ENCODE measurements at places on chromosomes 7 and 10.

- DNase-seq, result no peak
These were observed 567.2 kb downstream of the CCSER2 start for GRCh38 chr10:84895541-84895940.

DNA sequence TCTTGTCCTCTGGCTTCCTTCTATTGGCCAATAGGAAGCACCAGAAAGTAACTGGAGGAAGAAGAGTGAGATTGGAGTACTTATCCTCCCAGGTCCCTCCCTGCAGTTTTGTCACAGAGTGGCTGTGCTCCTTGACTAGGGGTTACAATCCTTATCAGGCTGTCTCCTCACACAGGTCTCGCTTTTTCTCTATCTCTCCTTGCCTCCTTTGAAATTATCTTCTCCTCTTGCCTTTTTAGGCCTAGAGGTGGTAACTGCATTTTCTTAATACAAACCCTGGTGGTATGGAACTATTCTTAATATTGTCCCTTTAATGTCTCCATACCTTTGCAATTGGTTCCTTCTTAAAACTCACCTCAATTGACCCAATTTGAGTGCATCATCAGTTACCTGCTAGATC is 2.7 kb downstream of the PRSS37 start:
- DNase-seq, result no peak

GRCh38 chr10:118621304-118621942 is 26.0 kb upstream of the PRLHR start:
- DNase-seq, result no peak

DNA sequence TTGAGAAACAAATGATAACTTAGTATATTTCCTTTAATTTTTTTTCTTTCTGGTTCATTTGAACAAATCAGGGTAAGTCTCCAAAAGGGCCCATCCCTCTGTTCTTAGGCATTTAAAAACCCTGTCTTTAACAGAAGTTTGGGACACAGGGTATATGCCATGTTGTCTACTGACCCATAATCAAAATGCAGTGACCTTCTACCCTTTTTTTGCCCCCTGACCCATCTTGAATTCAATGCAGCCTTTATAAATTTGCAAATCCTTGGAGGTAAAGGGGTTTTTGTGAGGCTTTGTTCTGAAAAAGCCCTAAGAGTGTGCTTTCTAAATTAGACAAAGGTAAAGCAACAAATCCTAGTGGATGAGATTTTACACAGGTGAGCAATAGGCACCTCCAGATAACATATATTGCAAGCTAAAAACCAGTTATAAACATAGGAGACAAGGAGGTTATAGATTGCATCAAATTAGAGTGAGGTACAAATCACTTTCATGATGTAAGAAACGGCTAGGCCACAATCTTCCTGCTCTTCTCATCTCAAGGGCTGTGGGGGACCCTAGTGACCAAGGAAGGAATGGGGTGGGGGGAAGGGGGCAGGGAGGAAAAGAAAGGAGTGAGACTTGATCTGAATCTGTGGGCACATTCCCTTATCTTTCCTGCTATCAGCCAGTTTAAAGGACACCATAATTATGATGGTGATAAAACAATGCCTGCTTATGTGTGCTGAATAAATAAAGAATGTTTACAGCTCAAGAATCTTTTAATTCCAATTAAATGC is 2.7 kb downstream of the SKIDA1 start:
- DNase-seq, result no peak

DNA sequence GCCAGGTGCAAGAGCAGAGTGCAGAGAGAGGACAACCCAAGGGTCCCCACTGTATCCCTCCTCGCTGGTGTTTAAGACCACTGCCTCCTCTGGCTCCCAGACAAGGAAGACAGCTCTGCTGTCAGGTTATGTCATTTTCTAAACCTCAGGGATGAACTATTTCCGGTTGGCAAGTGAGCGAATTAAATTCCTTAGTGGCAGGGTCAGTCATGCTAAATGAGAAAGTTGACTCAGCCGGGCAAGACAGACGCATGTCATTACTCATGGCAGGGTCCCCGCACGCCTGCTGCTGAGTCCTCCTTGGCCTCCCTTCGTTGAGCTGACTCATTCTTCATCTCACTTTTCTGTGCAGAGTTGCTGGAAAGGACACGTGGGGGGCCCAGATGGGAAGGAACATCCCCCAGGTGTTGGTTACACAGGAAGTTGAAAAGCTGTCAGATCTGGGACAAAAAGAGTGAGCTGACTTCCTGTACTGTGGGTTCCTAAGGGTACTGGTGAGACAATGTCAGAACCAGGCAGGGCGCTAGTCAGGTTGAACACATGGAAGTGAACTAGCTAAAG is 47.1 kb upstream of the UCN3 start:
- peak; percentile 19 for DNase-seq

DNA sequence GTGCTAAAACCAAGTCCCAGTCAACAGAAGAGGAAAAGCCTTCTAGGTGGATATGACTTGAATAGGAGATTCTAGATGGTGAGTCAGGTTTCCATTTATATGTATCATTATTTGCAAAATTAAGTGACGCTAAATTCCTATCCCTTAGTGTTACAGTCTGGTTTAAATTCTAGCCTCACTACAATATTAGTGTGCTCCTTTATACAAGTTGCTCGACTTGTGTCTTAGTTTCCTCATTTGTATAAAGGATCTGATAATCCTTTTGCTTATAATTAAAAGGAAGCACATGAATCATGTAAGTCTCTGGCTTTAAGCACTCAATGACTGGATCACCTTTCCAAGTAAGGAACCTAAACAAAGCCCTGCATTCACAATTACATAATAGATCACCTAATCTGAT is 105.7 kb downstream of the SVOPL start:
- no peak for DNase-seq

- DNase-seq, result peak; percentile 68
These were observed 1.8 kb downstream of the SNCG start for GRCh38 chr10:86960003-86960862.

GRCh38 chr10:51926337-51926736 is 226.9 kb upstream of the CSTF2T start:
- DNase-seq, result no peak

- peak; percentile 34 for DNase-seq
These were observed 2.9 kb upstream of the HKDC1 start for GRCh38 chr10:69217119-69217754.

GRCh38 chr10:108060246-108060645 is 895.7 kb upstream of the SORCS1 start:
- no peak for DNase-seq

DNA sequence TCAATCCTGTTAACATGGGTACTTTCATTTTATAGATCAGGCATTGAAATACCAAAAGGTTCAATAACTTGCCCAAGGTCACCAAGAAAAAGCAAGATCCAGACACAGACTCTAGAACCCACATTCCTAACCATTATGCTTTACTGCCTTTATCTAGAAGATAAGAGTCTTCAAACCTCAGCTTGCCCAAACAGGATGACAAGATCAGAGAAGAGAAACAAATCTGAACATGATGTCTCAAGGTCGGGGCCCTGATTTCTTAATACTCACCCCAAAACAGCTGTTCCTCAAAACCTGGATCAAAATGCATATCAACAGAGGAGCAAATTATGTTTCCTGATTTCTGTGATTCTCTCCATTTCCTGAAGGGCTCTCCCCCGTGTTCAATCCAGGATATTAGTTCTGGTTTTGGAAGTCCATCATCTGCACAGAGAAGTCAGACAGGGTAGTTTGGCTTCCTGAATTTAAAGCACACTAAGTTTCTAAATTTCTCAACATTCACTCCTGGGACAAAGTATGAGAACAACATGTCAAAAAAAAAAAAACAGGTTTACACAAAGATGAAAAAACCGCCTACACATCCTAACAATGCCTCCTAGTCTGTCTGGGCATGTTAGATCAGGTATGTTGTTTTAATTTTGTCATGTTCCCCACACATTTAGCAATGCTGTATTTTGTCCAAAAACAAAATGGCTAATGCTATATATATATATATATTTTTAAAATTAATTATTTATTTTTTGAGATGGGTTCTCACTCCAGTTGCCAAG is 16.2 kb downstream of the ZNF786 start:
- DNase-seq, result no peak

GRCh38 chr10:110821508-110821907 is 50.2 kb upstream of the PDCD4 start:
- no peak for DNase-seq

GRCh38 chr10:49739426-49739825 is 22.7 kb downstream of the OGDHL start:
- no peak for DNase-seq

DNA sequence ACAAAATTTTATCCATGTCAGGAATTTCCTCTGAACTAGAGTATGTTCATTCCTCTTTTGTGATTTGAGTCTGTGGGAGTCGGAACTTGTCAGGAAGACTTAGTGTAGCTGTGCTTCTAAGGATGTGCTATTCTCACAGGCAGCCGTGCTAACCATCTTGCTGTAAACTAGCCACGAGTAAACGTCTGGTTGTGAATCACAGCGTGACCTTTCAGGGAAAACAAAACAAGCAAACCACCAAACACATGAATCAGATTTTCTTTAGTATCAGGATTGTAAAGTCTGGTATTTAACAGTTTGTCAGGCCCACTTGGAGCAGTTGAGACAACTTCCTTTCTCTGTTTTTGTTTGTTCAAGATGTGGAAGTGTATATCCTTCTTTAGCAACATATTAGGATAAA is 32.0 kb downstream of the AUTS2 start:
- DNase-seq, result no peak

GRCh38 chr10:4448030-4448429 is 378.0 kb upstream of the AKR1E2 start:
- no peak for DNase-seq

GRCh38 chr10:89337484-89337883 is 9.7 kb downstream of the IFIT3 start:
- DNase-seq, result no peak

GRCh38 chr7:44937426-44937825 is 41.4 kb downstream of the MYO1G start:
- no peak for DNase-seq

Data from HepG2 (cell line).